SHP77 (cell line): ENCODE measurements at places on chromosomes 12 and 14.

DNA sequence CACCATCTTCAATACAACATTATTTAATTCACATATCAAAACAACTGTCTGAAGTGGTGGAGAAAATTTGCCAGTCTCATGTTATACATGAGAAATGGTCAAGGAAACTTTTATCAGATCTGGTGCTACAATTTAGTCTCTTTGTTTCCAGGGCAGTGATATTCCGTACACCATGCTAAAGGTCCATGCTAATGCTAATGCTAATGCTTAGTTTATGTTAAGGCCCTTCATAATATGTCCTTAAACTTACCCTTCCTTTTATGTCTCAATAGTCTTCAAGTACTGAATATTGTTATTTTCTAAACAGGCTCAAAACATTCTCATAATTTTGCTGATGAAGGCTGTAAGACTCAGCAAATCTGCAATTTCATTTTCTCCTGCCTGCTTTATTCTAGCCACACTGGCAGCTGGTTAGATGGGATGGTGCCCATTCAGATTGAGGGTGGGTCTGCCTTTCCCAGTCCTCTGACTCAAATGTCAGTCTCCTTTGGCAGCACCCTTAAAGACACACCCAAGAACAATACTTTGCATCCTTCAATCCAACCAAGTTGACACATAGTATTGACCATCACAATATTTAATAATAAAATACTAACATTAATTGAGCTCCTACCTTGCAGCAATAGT is 59.8 kb downstream of the TMEM117 start:
- no peak for DNase-seq

DNA sequence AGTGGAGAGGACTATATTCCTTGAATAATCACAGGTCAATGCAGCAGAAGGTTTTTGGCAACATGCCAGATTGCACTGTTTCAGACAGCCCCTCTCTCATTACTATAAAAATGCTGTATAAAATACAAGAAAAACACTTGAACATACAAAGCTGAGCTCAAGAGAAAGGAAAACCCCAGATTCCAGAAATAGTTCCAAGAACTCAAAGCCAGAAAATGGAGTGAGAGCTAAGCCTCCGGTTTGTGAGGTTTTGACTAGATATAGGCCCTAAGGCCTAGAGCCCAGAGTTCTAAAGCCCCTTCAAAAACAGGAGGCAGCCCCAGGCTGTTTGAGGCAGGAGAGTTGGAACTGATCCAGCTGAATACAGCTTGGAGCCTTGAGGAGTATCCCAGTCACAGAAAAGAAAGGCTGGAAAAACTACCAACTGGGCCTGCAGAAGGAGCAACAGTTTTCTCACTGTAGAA is 29.4 kb upstream of the ACTN1 start:
- no peak for DNase-seq

GRCh38 chr14:63993992-63994391 is 141.2 kb downstream of the SYNE2 start:
- DNase-seq: peak; percentile 7

GRCh38 chr12:65892841-65893251 is 68.6 kb downstream of the HMGA2 start:
- DNase-seq: no peak

DNA sequence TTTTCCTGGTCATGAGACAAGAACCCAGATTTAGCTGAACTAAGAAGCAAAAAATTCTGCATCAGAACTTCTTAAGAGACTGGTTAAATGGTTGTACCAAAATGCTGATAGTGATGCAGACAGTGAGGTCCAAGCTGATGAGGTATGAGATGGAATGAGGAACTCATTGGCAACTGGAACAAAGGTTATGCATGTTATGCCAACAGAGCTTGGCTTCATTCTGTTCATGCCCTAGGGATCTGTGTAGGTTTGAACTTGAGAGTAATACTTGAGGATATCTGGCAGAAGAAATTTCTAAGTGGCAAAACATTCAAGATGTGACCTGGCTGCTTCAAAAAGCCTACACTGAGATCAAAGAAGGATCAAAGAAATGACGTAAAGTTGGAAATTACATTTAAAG is 398.0 kb downstream of the FSCB start:
- DNase-seq: no peak

- no peak for DNase-seq
Observed at GRCh38 chr12:129848876-129849275, 54.9 kb downstream of the TMEM132D start.
